Renal pelvis (tissue), 12 donors: ENCODE measurements at places on chromosomes 2 and 18. TPM values are rescaled to one million over a fixed set of nuclear protein-coding genes. Genes with fewer than 3 reads are reported as not detected.

The ACADL gene
- 26.3 TPM for polyA plus RNA-seq

The APLF gene
- polyA plus RNA-seq = 4.2 TPM

The FAM110C gene
- polyA plus RNA-seq = 10.0 TPM

The GALNT13 gene
- polyA plus RNA-seq = 1.4 TPM

The NAB1 gene
- 62.0 TPM for polyA plus RNA-seq

The MAB21L4 gene
- polyA plus RNA-seq = 11.2 TPM

The FAM161A gene
- polyA plus RNA-seq = 27.0 TPM

DNA sequence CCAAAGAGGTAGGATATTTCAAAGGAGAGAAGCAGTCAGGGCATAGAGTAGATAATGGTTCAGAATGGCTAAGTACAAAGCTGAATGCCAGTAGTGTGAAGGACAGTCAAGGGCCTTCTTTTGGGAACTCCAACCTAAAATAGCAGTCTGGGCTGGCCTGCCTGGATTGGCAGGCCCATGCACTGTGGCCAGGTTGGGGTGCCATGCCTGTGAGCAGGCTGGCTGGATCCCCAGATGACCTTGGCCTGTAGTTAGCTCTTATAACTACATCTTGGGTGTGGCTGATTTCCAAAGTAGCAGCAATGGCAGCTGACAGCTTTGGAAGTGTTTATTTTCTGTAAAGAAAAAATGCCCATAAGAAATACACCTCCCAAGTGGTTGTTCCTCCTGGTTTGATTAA lies 51.5 kb upstream of the ITGB6 start:
- no peak for DNase-seq

- DNase-seq = no peak
Measured at GRCh38 chr2:9497017-9497416, 22.7 kb downstream of the IAH1 start.

DNA sequence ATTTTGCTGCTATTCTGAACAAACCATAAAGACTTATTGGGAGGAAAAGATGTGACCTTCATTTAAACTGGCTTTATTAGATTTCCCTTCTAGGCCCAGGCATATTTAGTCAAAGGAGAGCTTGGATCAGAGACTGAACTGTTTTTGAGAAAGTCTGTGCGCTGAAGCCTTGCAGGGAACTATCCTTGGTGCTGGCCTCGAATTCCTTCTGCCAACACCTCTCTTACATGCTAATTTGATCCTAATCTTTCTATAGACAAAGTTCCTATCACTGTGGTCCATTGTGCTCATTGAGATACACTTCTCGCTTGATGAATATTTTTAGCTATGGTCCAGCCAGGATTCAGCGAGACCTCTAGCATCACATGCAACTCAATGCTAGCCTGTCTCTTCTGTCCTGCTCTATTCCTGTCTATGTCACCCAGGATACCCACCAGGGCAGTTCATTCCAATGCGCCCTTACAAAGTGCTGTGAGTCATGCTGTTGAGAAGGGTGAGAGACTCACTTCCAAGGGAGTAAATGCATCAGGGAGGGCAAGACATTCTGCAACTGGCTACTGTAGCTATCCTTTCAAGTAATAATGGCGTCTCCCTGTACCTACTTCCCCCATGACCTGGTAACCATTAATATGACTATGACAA lies 356.7 kb upstream of the LYPD1 start:
- DNase-seq = peak; percentile 22

- DNase-seq = no peak
Measured at GRCh38 chr18:2148823-2149222, 422.5 kb downstream of the METTL4 start.

DNA sequence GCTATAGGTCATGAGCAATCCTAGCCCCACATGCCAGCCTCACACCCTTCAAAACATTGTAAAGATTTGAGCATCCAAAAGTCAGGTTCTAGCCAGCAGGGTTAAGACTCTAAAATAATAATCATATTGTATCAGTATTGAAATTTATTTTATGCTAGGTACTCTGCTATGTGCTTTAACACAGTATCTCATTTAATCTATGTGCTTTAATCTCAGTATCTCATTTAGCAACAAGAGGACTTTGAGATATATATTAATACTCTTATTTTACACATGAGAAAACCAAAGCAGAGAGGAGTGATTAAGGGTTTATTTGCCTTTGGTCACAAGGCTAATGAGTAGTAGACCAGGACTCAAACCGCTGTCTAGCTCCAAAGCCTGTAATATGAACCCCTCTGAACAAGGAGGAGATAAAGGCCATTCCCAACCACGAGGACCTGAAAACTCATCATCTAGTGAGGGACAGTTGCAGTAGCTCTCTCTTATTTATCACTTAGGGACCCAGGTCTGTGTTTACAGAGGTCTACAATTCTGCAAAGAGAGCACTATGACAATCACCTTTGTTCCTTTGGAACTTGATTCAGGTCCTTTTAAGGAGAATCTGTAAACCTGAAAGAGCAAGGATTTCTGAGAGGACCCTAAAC lies 116.5 kb upstream of the SERTAD2 start:
- no peak for DNase-seq

GRCh38 chr2:197862246-197862955 lies 58.0 kb downstream of the PLCL1 start:
- no peak for DNase-seq

- peak; percentile 28 for DNase-seq
Measured at GRCh38 chr2:197707316-197708213, 2.4 kb downstream of the MARS2 start.

- peak; percentile 60 for DNase-seq
Measured at GRCh38 chr2:241865957-241866789, 3.4 kb upstream of the RTP5 start.

GRCh38 chr18:11850821-11851145 lies 430 bp upstream of the CHMP1B start:
- DNase-seq = peak; percentile 60

GRCh38 chr2:85435981-85436835 lies 17.7 kb downstream of the SH2D6 start:
- no peak for DNase-seq

DNA sequence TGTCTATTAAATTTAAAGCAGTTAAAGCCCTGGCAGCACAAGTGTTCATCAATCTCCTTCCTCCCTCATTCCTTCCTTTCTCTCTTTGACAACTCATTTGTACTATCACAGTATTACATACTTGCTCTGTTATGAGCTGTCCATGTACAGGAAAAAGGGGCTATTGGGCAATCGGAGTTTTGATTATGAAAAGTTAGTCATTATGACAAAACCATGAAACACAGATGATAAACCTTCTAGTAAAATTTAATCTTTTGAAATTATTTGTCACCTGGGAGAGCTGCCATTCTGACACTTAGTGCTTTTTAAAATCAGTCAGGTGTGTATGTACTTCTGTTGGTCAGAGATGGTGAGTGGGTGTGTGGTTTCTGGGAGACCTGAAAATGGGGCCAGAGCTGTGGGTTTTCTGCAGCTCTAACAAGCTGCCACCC lies 39.4 kb downstream of the MAP4K4 start:
- DNase-seq = no peak

- DNase-seq = no peak
Measured at GRCh38 chr18:45213040-45213333, 402.3 kb upstream of the SLC14A2 start.

DNA sequence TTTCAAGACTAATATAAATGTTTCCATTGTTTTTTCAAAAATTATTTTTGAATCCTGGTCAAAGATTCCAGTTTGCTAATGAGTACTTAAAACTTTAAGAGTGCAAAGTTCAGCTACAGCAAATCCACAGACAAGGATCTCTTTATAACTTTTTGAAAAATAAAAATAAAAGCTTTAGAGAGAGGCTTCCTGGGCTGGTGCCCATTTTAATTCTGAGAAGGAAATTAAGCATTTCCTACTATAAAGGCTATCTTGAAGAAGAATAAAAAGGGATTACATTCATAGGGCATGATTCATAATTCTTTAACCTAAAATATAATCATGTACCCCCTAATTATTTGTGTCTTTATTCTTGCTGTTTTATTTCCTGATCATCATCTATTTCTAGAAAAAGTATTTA lies 38.2 kb downstream of the DNAJC10 start:
- DNase-seq = no peak

- DNase-seq = peak; percentile 23
Measured at GRCh38 chr2:152627351-152627957, 89.8 kb downstream of the PRPF40A start.

- DNase-seq = no peak
Measured at GRCh38 chr2:113273027-113273551, 5.6 kb downstream of the PAX8 start.

GRCh38 chr18:939958-940357 lies 35.3 kb downstream of the ADCYAP1 start:
- DNase-seq = no peak

DNA sequence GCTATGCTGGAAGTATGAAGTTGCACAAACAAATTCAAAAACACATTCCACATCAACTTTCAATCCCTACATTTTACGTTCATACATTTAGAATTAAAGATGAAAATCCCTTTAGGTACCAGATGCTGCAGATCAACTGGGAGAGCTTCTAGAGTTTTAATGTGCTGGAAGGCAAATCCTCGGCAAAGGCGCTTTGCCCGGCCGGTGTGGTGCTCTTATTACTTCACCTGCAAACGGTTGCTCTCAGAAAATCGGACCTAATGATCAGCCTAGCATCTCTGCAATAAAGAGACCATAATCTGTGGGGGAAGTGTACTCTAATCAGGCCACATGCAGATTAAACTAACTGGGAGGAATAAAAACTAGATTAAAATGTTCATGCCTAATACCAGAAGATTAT lies 513.8 kb downstream of the ZEB2 start:
- no peak for DNase-seq

DNA sequence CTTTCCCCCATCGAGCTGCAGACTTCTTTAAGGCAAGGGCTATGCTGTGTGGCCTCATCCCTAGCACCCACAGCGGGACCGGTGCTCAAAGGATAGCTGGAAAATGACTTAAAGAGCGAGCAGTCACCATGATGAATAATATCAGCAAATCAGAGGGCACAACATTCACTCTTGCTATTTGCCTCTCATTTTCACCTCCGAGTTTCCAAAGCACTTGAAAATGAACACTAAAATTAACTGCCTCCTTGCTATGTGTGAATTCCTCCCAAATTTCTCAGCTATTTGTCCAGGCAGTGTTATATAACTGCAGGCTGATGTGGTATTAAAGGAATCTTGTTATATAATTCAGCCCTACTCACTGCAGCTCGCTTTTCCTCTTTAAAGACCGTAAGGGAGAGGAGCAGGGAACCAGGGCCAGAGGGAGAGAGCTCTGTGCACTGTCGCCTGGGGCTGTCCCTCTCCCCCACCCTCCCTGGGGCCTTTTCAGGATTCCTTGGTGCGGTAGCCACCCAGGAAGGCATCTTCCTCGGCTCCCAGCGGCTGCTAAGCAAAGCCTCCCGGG lies 1.4 kb downstream of the CYS1 start:
- DNase-seq = no peak

DNA sequence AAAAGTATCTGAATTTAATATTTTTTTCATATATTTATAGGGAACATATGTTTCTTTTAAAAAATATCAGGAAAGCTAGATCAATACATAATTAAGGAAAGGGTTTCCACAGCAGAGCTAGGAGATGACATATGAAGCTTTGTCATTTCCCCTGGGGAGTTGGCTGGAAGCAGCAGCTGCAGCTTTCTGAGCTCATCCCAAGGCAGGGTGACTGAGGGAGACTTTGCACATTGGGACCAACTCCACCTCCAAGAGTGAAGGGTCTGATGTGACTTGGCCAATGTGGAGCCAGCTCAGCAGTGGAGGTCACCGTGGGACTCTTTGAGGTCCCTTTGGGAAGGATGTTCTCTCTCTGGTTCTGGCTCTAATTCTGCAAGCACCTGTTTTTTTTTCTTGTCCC lies 315.1 kb downstream of the RDH14 start:
- no peak for DNase-seq

GRCh38 chr2:8490166-8490721 lies 191.6 kb upstream of the ID2 start:
- no peak for DNase-seq

DNA sequence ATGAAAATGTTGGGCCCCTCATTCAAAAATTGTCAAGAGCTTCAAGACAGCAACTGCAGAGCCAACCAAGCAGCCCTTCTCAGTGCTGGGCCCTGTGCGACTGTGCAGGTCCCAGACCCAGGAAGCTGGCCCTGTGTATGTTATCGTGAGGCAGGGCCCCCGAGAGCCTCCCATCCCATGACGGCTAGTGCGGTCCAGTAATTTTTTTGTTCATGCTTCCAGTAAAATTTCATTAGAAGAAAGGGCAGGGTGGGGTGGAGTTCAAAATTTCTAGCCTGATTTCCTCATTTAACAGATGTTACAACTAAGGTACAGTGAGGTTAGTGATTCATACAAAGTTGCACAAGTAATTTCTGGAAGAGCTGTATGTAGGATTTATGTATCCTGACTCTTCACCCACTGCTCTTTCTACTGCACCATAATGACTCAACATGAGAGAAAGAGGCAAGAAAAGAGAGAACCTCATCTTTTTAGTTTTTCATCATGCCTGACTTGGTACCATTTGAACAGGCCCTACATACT lies 105.5 kb downstream of the ZEB2 start:
- no peak for DNase-seq

DNA sequence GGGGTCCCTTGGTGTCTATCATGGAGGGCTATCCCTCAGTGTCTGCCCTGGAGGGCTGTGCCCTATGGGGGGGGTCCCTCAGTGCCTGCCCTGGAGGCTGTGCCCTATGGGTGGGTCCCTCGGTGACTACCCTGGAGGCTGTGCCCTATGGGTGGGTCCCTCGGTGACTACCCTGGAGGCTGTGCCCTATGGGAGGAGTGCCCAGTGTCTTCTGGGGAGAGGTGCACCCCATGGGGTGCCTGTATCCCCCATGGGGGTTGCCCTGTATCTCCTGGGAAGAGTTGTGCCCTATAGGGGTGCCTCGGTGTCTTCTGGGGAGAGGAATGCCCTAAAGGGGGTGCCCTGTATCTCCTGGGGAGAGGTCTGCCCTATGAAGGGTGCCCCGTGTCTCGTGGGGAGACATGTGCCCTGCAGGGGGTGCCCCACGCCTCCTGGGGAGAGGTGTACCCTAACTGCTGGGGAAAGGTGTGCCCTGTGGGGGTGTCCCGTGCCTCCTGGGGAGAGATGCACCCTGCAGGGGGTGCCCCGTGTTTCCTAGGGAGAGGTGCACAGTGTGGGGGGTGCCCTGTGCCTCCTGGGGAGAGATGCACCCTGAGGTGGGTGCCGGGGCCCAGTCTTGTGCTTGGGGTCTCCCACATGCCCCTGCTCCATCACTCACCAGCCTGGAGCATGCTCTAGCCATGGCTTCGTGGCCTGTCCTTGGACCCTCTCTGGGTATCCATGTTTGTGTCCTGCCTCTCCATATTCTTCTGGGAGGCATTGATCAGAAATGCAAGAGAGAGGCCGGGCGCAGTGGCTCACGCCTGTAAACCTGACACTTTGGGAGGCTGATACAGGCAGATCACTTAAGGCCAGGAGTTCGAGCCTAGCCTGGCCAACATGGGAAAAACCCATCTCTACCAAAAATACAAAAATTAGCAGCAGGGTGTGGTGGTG lies 215.6 kb downstream of the HDAC4 start:
- no peak for DNase-seq

DNA sequence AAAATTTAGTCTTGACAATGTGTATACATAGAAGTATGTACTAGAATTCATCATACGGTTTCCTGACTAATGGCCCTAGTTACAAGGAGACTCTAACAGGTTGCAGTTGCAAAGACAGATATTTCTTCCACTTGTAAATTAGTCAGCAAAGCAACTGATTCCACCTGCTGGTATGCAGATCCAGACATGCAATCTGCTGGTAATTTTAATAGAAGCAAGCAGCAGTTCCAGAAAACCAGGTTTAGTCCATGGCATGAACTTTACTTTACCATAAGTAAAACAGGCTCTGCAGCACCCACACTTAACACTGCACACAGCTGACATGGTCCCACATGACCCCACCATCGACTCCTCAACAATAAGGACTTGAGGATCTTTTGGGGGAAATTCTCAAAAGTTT lies 110.9 kb upstream of the SP3 start:
- DNase-seq = no peak

- no peak for DNase-seq
Measured at GRCh38 chr2:36655453-36655852, 41.1 kb upstream of the VIT start.
